ENCODE measurements at places on chromosomes 5 and 9.

DNA sequence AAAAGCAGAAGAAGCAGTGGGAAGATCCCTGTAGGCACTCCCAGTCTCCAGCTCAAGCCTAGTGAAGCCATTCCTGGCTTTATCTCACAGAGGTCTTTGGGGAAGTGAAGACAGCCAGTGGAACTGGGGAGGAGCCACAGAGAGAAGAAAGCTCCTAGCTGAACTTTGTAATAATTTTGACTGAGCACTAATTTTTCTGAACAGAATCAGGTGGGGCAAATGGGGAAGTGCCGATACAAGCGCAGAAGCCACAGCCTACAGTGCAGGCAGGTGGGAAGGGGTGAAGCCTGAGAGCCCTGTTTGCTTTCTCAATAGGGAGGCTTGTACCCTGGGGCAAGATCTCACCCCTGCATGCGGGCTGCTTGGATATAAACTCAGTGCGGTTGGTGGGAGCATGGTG is 48.4 kb upstream of the SNAPC3 start:
- peak; percentile 12 for DNase-seq

- DNase-seq, result no peak
These were observed 12.0 kb downstream of the HIGD2A start for GRCh38 chr5:176400382-176401156.

DNA sequence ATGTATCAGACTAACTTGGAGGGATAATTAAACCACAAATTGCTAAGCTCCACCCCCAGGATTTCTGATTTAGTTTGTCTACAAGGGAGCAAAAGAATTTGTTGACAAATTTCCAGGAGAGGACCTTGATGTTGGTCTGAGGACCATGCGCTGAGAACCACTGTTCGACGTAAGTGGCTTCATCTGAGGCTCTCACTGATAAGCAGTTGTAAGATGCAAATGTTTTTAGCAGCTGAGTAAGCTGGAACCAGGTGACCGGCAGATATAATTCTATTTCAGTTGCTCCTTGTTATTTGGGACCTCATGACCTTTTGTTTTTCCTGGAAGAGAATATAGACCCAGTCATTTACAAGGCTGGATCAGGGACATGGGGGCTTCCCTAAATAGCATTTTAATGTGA is 14.1 kb upstream of the SPINK1 start:
- DNase-seq, result no peak

- no peak for DNase-seq
These were observed 18.7 kb upstream of the RHOBTB3 start for GRCh38 chr5:95712347-95712958.

- no peak for DNase-seq
These were observed 344.9 kb upstream of the PIK3R1 start for GRCh38 chr5:67870662-67871061.
